ENCODE measurements at places on chromosomes 3 and 15.

- no peak for DNase-seq
These were observed 175.4 kb upstream of the LPP start for GRCh38 chr3:187978433-187979011.

DNA sequence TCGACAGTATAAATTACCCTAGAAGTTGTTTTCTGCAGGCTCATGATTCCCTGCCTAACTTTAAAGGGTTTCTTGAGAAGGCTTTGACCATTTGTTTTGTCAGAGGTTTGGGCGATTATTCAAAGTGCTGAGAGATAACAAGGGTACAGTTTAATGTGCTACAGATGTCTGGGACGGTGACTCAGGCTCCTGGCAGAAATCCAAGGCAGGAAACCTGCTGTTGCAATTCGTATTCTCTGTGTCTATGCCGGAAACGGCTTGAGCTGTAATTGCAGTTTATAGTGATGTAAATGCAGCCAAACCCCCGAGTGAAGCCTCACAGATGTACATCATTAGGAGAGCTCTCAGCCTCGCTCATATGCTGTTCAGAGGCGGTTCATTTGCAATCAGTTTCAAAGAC lies 65.6 kb downstream of the SYNPR start:
- DNase-seq = peak; percentile 74

DNA sequence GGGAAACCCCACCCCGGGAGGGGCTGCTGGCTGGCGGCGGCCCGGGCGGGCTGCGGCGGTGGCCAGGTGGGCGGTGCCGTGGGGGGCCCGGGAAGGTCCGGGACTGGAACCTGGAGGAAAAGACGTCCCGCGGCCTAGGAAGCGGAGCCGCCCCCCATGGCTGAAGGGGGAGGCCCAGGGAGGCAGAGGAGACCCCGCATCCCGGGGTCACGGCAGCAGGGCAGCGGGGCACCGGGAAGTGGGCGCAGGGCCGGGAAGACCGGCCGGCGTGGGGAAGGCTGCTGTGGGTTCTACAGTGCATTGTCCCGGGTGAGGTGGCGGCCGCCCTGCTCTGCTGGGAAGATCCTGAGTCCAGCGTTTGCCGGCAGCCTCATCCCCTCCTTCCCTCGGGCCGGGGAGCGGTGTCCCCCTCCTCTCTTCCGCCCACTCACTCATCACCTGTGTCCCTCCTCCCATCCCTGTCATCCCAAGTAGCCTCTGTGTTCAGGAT lies 525 bp upstream of the FSTL1 start:
- DNase-seq = no peak

DNA sequence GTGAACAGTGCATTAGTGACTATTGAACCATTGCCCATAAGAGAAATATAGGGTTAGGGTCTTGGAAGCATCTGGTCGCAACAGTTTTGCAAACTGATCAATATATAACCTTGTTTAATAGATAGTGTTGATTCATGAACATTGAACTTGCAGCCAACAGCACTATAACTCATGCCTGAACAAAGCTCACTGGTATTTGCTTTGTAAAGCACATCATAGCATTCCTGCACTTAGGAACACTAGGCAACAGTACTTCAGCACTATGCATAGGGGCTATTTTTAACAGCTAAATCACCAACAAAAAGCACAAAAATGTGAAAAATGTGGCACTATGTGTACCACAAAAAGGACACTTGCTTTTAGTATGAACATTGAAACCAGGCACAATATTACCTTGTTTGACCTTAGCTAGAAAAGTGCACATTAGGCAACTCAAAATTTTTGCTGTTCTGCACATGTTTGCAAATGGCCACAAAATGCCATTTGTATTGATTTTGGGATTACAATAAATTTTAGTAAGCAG lies 68.0 kb downstream of the OXNAD1 start:
- DNase-seq = no peak

GRCh38 chr3:116339441-116340028 lies 105.8 kb downstream of the LSAMP start:
- DNase-seq = no peak

GRCh38 chr15:76309601-76310330 lies 1.5 kb downstream of the ETFA start:
- DNase-seq = no peak

DNA sequence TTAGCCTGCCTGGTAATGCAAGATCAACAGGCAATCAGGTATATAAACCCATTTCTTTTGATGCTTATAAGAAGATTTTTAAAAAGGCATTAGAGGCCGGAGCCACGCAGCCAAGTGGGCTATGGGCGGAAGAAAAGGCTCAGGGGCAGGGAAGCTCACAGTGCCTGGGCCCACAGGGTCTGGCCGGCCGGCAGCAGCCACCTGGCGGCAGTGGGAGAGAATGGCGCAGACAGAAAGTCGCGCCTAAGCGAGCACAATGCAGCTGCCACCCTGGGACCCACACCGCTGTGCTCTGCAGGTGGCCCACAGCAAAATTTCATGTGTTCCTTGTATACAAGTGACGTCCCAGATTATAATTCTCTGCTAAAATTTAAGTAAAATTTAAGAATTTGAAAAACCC lies 448.6 kb upstream of the RASGRP1 start:
- DNase-seq = no peak

GRCh38 chr3:196552253-196552652 lies 16.1 kb downstream of the WDR53 start:
- DNase-seq = no peak

DNA sequence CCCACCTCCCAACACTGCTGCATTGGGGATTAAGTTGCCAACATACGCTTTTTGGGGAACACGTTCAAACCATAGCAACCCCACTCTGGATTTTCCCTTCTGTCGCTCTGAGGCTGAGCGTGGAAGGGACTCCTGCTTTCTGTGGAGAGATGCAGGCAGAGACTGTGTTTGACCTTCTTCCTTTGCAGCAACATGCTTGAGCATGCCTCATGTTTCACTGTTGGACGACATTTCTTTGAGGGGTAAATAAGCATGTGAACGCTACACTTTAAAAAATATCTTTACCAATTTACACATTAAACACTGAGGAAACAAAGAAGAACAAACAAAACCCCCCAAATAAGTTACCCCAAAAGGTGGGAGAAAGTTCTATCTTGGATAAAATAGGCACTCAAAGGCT lies 14.2 kb upstream of the MAPK6 start:
- no peak for DNase-seq

- DNase-seq = no peak
These were observed 27.4 kb downstream of the CLK3 start for GRCh38 chr15:74642734-74643664.

- no peak for DNase-seq
These were observed 30.5 kb downstream of the ALS2CL start for GRCh38 chr3:46662771-46663551.

GRCh38 chr15:75065851-75066509 lies 42.6 kb downstream of the PPCDC start:
- DNase-seq = no peak

All from suppressor macrophage treated with lipopolysaccharide for 4 hours (primary cell).